Left colon (tissue), 2 donors: ENCODE measurements at places on chromosomes 5 and 9.

GRCh38 chr9:87447547-87448432, 49.9 kb upstream of the DAPK1 start:
- no peak for DNase-seq

DNA sequence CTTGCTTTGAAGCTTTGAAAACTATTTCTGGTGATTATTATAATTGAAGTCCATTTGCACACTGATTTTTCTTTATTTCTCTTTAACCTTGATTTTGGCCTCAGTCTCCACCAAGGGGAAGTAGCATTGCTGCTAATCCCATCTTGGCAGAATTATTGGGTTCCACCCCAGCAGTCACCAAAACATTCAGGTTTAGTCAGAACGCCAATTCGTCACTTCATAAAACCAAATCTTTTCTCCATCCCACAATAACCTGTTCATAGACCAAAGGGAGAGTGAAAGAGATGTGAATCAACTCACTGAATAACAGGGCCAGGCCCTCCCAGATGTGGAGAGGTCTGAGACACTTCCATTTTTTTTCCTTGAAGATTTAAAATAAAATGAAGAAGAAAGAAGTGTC, 95.1 kb upstream of the VCAN start:
- no peak for DNase-seq

GRCh38 chr5:169417676-169418075, 116.7 kb upstream of the SLIT3 start:
- DNase-seq, result no peak

DNA sequence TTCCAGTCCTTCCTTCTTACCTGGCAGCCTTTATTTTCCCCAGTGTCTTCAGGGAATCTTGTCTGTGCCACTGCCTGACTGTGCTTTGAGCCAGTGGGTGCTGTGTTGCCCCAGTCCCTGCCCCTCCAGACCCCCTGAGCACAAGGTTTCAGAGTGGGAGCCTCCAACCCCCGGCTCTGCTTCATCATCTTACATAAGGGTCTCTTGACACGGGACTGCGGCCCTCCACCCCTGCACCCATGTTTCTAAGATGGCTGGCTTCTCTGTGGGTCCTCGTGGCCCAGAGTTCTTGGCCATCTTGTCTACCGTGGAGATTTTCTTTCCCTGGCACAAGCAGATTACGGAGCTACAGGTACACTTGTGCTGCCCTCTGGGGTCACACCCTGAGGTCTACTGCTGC, 194.1 kb downstream of the CACNA1B start:
- peak; percentile 8 for DNase-seq
